ENCODE measurements at places on chromosomes 2 and 18. TPM values are rescaled to one million over a fixed set of nuclear protein-coding genes. Genes with fewer than 3 reads are reported as not detected.

- H3K36me3 ChIP-seq, result peaks cover 32% of the 10 kb centered on the region
- no peak for DNase-seq
- H3K27me3 ChIP-seq, result no peaks in the 10 kb centered on the region
- H3K4me3 ChIP-seq, result peak overlapping the region; percentile 73
- peak overlapping the region; percentile 95 for H3K27ac ChIP-seq
- H3K4me1 ChIP-seq, result peaks cover 93% of the 10 kb centered on the region
These were observed 55.5 kb downstream of the NCK2 start for GRCh38 chr2:105800036-105800713.

GRCh38 chr2:145411493-145411892 lies 891.6 kb upstream of the ZEB2 start:
- DNase-seq, result peak; percentile 34
- H3K4me1 ChIP-seq, result peaks cover 30% of the 10 kb centered on the region
- H3K36me3 ChIP-seq, result peaks cover 32% of the 10 kb centered on the region
- peak overlapping the region; percentile 66 for H3K27ac ChIP-seq
- H3K4me3 ChIP-seq, result peak overlapping the region; percentile 60
- H3K27me3 ChIP-seq, result peaks cover 49% of the 10 kb centered on the region

DNA sequence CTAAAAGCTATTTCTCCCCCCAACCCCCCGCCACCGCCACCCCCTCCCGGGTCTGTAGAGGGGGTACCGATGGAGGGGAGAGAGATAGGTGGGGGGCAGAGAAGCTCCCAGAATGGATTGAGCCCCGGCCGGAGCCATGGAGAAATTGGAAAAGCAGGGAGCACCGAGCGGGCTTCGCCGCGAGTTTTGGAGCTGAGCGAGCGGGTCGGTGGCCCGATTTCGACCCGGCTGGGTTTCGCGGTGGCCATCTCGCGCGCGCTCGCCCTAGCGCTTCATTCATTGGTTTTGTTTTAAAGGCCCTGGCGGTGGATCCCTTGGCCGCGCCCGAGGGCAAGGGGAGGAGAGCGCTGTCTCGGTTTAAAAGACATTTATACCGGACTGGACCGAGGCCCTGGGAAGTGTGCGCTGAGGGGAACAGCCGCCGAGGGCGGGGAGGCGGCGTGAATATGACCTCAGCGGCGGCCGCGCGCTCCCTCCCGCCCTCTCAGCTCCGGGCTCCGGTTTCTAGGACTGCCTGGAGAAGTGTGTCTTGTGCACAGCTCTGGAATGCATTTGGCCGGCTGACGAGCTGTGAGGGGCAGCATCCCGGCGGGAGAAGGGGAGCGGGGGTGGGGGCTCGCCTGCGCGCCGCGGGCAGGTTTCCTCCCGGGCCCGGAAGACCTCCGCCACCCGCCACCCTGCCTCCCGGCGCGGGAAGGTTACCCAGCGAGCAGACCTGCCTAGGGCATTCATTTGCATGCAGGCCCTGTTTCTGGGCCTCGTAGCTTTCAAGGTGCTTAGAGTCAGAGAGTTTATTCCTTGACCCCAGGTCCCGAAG lies 1.7 kb upstream of the SMAD7 start:
- peaks cover 9% of the 10 kb centered on the region for H3K27me3 ChIP-seq
- peaks cover 13% of the 10 kb centered on the region for H3K4me1 ChIP-seq
- DNase-seq, result no peak
- peak overlapping the region; percentile 85 for H3K4me3 ChIP-seq

DNA sequence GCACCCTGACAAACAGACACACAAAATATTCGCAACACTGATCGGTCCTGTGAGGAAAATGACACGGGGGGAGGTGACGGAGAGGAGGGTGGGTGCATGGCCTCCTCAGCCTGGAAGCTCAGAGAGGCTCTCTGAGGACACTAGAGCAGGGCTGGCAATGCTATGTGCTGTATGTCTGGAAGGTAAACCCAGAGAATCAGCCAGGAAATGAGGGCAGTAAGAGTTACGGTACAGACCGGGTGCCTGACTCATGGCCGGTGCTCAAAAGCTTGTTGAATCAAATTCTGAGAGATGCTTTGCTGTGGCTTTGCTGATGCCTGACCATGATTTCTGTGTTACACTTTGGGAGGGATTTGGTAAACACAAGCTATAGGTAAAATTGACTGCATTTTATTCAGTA lies 81.9 kb downstream of the CCDC93 start:
- peak overlapping the region; percentile 31 for H3K27ac ChIP-seq
- H3K4me3 ChIP-seq, result no peak overlapping the region
- peaks cover 2% of the 10 kb centered on the region for H3K4me1 ChIP-seq
- DNase-seq, result no peak

DNA sequence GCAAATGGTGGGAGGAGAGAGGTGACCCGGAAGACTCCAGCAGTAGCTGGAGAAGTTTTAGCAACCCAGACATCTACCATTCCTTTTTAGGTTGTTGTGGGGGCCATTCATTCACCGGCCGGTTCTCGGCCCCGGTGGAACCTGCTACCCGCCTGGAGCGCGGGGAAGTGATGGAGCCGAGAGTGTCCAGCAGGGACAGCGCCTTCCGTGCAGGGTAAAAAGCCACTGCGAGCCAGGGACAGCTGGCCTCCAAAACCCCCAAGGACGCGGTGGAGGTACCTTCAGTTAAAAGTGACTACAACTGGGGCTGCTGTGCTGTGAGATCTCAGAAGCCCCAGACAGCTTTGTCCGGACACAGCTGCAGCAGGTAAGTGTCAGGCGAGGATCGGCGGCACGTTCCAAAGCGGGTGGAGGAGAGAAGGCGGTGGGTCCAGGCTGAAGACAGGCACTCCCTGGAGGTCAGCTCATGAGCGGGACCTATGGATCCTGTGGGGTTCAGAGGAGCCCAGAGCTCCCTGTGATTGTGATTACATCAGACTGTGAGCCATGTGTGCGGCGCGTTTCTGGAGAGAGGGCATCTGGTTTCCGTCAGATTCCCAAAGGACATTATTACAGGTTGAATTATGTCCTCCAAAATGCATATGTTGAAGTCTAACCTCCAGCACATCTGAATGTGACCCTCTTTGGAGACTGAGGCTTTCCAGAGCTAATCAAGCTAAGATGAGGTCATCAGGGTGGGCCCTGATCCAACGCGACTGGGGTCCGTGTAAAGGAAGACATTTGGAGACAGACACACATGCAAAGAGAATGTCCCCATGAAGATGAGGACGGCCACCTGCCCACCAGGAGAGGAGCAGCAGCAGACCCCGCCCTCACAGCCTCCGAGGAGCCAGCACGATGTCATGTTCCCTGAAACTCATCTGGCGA lies 276.3 kb downstream of the EIPR1 start:
- H3K27ac ChIP-seq, result no peak overlapping the region
- peaks cover 20% of the 10 kb centered on the region for H3K27me3 ChIP-seq
- no peaks in the 10 kb centered on the region for H3K36me3 ChIP-seq
- DNase-seq, result no peak

ZNF519 gene
- 22.7 TPM for total RNA-seq

All from activated naive CD8-positive, alpha-beta T cell treated with anti-CD3 and anti-CD28 coated beads, Interleukin-2, amount 10 ng/mL, durations not matched to agents 7 days and 5 days (primary cell).